Ovary (tissue), 10 donors: ENCODE measurements at places on chromosomes 5 and 9. TPM values are rescaled to one million over a fixed set of nuclear protein-coding genes. Genes with fewer than 3 reads are reported as not detected.

- no peak for DNase-seq
Measured at GRCh38 chr5:167415779-167416746, 875.4 kb upstream of the WWC1 start.

Gene IPO11
- total RNA-seq, result 22.5 TPM

DNA sequence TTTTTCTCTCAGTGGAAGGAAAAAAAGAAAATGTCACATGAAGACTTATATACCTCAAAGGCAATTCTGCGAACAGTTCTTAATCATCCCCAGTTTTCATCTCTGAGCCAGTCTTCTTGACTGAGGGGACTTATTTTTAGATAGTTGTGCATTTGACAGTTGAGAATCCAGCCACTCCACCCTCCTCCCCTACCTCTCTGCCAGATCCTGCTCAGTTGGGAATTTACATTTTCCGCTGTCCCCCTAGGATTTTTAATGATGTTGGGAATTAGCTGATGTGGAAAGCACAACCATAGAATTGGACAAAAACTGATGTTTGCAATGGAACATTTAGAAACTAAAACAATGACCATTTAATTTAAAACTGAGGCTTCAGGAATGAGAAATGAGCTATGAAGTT is 194.3 kb upstream of the PIK3R1 start:
- no peak for DNase-seq

DNA sequence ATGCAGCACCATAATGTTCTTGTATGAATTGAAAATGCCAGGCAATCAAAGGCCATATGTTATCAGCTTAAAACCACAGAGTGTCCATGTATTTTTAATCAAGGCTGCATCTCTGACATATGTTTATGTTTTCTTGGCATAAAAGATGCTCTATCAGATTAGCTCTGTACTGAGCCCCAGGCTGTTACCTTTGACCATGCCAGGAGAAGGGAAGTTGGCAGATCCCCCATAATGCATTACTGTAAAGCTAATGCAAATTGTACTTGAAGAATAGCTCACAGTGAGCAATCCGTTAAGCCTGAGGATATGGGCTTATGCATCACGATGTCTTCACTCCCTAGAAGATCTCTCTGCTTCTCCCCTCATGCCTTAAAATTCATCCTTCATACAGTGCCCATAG is 414.4 kb downstream of the BRINP1 start:
- no peak for DNase-seq
